ENCODE measurements at places on chromosomes 6 and 20. TPM values are rescaled to one million over a fixed set of nuclear protein-coding genes. Genes with fewer than 3 reads are reported as not detected.

The PPARD gene
- total RNA-seq = 9.4 TPM

The ENPP3 gene
- 1.5 TPM for total RNA-seq

The SRSF12 gene
- total RNA-seq = 18.0 TPM

The C20orf96 gene
- 12.6 TPM for total RNA-seq

The CDSN gene
- not detected for total RNA-seq

The REPS1 gene
- total RNA-seq = 77.6 TPM

The ZSCAN16 gene
- total RNA-seq = 11.7 TPM

The DEFB110 gene
- not detected for total RNA-seq
